Ecto neural progenitor cell (in vitro differentiated cells): ENCODE measurements at places on chromosomes 5 and 9.

GRCh38 chr5:100647461-100648230 is 112.5 kb downstream of the FAM174A start:
- no peak for DNase-seq

GRCh38 chr5:176631383-176632200 is 1.1 kb downstream of the EIF4E1B start:
- no peak for DNase-seq

DNA sequence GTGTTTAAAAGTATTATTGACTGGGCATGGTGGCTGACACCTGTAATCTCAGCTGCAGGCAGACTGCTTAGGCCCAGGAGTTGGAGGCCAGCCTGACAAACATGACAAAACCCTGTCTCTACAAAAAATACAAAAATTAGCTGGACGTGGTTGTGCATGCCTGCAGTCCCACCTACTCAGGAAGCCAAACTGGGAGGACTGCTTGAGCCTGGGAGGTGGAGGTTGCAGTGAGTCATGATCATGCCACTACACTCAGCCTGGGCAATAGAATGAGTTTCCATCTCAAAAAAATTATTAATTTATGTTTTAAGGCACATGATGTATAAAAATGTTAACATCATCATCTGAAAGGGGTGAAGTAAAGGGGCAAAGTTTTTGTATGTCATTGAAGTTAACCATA is 49.7 kb upstream of the FNIP1 start:
- DNase-seq = no peak

- DNase-seq = no peak
Measured at GRCh38 chr5:40033411-40033810, 608.6 kb upstream of the DAB2 start.
